Left renal cortex interstitium (tissue), 4 donors: ENCODE measurements at places on chromosomes 13 and 19. TPM values are rescaled to one million over a fixed set of nuclear protein-coding genes. Genes with fewer than 3 reads are reported as not detected.

- DNase-seq, result no peak
Observed at GRCh38 chr13:93758575-93758974, 532.0 kb downstream of the GPC6 start.

DNA sequence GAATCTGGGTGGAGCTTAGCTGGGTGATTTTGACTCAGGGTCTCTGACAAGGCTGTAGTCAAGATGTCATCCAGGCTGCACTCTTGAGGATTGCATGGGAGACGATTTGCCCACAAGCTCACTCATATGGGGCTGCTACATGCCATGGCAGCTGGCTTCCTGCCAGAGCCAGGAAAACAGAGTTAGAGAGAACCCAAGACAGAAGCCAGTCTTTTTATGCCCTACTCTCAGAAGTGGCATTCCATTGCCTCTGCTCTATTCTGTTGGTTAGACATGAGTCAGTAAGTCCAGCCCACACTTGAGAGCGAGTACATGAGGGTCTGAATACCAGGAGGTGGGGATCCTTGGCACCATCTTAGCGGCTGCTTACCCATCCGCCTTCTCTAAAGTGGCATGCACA is 9.5 kb downstream of the POLR1D start:
- no peak for DNase-seq

TEX30 gene
- polyA plus RNA-seq, result 30.9 TPM

ZNF649 gene
- 25.1 TPM for polyA plus RNA-seq

DNA sequence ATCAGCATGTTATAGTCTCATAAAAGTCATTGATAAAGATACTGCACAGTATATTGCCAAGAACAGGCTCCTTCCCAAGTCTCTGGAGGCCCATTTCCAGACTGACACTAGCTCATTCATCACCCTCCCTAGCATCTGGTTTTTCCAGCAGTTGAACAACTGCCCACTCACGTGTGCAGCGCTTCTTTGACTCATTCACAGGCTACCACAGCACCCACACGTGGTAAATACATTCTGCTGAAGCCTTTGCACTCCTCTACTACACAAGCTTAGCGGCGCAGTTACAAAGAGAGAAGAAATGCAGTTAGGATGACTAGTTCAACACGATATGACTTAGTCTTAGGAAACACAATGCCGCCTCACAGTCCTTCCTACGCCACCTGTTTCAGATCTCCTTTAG is 87.7 kb downstream of the DOCK9 start:
- DNase-seq, result no peak

DNA sequence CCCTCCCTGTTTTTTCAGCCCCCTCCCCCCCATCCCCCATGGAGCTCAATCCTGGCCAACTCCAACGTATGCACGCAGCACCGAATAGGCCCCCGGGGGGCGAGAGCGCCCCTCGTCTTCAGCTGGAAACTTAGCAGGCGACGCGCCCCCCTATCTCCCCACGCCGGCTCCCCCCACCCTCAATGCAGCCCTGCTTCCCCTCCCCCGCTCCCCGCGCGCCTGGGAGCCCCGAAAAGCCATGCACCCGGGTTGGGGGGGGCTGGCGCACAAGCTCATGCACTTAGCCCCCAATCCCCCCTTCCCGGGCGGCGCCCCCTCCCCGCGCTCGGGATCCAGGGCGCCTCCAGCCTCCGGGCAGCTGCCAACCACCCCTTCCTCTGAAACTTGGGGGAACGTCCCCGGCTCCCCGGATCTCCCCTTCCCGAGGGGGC is 508 bp downstream of the ZBTB7A start:
- DNase-seq, result no peak

DNA sequence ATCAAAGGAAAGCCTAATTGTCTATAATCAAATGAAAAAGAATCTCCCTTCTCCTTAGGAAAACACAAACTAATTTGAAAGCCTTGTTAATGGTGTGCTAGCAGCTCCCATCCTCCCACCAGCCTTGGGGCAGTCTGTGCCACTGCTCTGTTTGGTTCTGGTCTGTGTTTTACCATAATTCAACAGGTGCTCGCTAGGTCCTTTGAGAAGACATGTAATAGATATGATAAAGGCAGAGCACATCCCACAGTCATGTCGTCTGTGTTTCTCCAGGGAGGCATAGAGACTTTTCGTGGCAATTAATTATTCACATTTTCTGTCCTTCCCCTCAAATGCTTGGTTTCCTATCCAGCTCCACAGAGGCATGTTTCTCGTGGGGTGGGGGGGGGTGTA is 23.8 kb downstream of the FAM124A start:
- DNase-seq, result no peak

DZIP1 gene
- polyA plus RNA-seq, result 85.2 TPM

LHFPL6 gene
- 43.5 TPM for polyA plus RNA-seq

- DNase-seq, result no peak
Observed at GRCh38 chr19:15144046-15144646, 36.9 kb downstream of the SYDE1 start.

GRCh38 chr13:45529758-45530157 is 65.0 kb downstream of the COG3 start:
- no peak for DNase-seq

GRCh38 chr13:34383728-34384127 is 558.3 kb upstream of the NBEA start:
- no peak for DNase-seq

SYCN gene
- not detected for polyA plus RNA-seq

DNA sequence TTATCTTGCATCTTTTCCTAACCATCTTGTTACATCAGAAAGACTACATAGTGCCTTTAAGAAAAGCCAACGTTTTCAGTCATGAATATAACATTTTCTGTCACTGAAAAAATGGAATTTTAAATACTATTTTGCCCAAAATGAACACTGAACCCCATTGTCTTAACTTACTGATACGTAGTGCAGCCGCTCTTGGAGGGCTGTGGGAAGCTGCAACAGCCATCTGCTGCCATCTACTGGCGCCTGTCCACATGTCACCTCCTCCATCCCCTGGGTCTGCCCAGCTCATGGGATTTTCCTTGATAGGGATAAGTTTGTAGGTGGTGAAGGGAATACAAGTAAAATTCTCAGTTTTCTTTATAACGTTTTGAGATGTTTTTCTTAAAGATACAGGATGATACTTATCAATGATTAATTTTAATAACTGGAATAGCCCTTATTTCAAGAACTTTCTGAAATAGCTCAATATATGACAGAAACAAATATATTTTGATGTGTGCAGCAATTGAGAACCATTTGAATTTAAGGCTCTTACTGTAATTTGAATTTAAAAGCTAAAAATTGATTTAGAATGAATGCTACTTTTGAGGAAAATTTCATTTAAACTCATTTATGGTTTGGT is 73.7 kb downstream of the GGACT start:
- peak; percentile 79 for DNase-seq
